Activated T-helper 1 cell treated with Interleukin-2 at 50 U/mL for 16 hours (primary cell): ENCODE measurements at places on chromosomes 1 and 21.

- DNase-seq = no peak
These were observed 21.1 kb downstream of the NCF2 start for GRCh38 chr1:183569141-183569540.

DNA sequence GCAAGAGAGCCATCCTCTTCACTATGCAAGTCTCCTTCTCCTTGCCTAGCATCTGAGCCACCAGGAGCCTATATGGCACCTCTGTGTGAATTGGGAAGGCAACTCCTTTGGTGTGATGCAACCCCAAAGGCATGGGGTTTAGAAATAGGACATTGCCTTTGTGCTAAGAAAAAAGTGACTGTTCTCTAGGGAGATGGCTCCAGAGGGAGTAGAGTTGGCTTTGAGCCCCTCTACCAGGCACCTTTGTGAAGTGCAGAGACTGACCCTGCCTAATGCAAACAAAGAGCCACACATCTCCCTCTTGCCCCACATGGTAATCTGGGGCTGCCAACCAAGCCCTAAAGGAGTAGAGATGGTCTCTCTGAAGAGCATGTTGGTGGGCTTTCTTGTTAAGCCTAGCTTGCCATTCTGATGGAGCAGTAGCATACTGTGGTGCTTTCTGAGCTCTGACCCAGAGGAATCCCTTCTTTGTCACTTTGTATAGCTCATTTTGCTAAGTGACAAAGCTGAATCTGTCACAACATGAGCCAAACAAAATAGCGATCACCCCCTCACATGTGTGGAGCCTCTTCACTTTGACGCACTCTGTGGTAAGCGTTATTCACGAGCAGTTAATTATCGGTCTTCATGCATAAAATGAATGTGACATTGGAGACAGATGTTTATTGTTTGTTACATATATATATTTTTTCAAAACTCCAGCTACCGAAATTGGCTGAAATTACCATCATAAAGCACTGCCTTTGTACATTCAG, 74.4 kb downstream of the RWDD3 start:
- no peak for DNase-seq

DNA sequence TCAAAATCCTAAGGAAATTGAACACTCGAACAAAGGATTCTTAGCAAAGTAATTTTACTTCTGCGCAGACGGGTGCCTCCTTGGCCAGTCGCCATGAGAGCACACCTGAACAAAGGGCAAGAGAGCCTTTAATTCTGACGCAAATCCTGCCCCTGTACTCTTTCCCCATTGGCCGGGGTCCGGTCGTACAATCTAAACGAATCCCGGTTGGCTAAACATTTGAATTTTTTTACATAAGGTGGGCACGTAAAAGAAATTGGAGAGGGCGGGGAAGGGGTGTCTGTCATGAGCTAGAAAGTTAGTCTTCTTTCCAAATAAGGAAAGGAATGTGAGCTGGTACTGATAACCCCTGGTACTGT, 8.2 kb upstream of the IL22RA1 start:
- DNase-seq = no peak

DNA sequence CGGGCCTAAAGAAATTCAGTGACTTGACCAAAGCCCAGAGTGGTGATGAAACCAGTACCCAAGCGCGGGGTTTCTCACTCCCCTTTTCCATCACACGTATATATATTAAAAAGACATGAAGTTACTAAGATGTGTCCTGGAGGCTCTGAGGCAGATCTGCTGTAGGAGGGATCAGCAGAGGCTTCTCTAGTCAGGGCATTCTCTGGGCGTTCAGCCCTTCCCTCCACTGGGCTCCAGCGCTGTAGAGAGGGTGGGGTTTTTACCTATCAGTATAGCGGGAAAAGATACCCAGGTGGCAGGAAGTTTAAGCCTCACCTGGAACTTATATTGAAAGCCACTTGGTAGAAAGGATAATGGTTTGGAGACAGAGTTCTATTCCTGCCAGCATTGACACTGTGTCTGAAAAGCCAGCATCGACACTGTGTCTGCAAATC, 862 bp upstream of the PLEKHO1 start:
- no peak for DNase-seq

DNA sequence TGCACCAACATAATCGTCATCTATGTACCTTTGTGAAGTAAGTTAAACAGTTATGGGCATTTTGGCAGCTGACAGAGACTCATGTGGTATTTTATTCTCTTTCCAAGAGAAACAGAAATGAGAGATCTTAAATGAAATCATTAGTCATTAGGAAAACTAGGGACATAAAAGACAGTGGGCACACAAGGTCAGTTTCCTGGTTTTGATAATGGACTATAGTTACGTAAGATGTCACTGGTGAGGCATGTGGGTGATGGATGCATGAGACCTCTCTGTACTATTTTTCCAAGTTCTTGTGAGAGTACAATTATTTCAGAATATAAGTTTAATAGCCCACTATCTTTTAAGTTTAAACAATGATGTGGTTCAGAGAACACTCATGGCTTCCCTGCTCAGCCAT, 216.9 kb downstream of the APP start:
- no peak for DNase-seq

DNA sequence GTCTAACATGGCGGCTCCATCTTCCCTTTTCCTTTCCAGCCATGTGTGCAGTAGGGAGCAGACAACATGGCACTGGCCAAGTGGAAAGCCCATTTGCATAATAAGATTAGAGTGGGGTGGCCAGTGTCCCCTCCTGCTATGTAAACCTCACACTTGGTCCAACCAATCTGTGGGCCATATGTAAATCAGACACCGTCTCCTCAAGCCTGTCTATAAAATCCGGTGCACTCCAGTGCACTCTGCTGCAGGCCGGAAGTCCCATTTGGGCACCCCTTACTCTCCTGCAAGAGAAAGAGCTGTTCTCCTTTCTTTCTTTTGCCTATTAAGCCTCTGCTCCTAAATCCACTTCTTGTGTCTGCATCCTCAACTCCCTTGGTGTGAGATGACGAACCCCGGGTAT, 44.1 kb downstream of the OLFML3 start:
- DNase-seq = no peak

GRCh38 chr1:58650141-58650540, 49.7 kb downstream of the MYSM1 start:
- no peak for DNase-seq

- no peak for DNase-seq
These were observed 20.8 kb upstream of the LAPTM5 start for GRCh38 chr1:30778154-30778978.

DNA sequence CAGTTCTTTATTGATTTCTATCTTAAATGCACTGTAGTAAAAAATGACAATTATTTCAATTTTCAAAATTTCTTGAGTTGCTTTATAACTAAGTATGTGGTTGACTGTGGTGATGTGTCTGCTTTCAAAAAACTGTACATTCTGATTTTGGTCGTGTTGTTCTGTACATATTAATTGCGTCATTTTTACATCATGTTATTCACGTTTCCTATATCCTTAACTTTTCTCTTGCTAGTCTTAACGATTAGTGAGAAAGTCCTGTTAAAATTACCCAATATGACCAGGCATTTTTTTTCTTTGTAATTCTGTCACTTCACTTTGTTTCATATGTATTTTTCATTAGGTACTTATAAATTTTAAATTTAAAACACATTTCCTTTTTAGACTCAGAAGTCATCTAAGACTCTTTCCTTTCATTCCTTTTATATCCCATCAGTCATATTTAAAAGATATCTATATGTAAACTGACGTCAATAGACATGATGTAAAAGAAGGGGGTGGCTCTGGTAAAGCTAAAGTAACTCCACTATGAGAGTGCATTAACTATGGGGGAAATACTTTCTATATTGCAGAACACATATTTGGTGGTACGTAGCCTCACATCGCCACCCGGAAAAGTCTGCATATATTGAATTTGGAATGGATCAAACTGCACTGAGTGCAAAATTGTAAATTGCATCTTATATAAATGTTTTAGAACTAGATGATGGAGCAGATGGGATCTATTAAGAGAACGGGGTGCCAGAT, 1.1 kb upstream of the COA6 start:
- DNase-seq = no peak

- DNase-seq = no peak
These were observed 180.8 kb downstream of the RPS6KC1 start for GRCh38 chr1:213231795-213232231.

- DNase-seq = no peak
These were observed 25.0 kb upstream of the SUMO3 start for GRCh38 chr21:44842721-44843445.

- DNase-seq = no peak
These were observed 21.8 kb downstream of the MIS18A start for GRCh38 chr21:32256873-32257620.
